ENCODE measurements at places on chromosomes 3 and 15.

DNA sequence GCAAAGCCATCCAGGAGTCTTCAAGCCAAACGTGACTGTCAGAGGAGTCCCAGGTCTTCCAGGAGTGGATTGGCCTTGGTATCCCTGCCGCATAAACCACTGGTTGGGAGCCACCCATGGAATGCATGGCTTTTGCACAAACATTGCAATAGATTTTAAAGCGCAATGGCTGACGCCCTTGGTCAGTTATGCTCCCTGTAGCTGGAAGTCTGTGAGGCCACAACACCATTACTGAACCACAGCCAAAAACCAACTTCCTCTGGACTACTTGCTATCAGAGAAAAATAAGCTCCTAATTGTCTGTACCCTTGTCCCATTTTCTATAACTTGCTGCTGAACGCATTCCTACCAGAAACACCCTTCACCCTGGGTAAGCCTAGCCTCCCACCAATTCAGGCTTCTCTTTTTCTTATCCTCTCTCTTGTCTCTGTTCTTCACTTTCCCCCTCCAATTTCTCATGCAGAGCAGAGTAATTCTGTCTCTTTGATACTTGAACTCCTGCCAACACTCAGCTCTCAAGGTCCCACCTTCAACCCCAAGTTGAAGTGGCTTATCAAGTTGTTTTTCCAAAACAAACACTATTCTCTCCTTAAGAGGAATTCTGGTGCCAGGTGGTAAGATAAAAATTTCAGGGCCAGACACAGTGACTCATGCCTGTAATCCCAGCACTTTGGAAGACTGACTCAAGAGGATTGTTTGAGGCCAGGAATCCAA, 176.4 kb upstream of the UBE2E1 start:
- DNase-seq: peak; percentile 40

- no peak for DNase-seq
Observed at GRCh38 chr15:76991048-76991447, 3.9 kb upstream of the PSTPIP1 start.

DNA sequence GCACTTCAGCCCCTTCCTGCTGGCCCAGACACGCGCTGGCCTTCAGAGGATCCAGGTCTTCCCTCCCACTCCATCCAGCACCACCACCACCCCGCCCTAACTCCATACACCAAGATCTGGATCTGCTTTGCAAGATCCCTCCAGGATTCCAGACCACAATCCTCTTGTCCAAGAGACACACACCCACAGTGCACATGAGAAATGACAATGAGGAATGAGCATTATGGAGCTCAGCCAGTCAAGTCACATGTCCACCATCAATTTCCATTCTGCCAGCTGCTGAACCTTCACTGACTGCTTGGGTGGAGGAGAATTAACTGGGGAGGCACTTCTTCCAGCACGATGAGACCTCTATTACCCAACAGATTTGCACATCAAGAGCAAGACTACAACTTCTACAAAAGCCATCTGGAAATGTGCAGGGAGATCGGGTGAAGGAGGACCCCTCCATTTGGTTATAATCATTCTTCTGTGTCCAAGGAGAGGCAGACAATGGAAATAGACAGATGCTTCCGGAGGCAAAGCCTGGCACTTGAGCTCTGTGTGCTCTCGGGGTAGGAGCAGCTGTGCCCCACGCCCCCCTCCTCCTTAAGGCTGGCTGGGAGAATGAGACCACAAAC, 12.3 kb upstream of the SPATA12 start:
- DNase-seq: peak; percentile 2

DNA sequence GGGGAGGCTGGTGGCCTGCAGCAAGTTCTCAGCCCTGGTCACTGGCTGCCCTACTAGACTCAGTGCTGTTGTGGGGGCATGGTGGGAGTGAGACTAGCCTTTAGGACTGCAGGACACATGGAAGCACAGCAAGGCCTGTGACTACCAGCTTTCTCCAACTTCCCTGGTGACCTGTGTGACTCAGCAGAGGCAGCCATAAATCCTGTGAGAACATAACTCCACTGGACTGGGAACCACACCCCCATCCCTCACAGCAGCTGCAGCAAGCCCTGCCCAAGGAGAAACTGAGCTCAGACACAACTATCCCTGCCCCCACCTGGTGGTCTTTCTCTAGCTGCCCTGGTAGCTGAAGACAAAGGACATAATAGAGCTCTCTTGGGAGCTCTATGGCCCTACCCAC, 111.3 kb downstream of the DCLK3 start:
- DNase-seq: no peak

- no peak for DNase-seq
Observed at GRCh38 chr3:47405820-47406761, 25.3 kb downstream of the PTPN23 start.

GRCh38 chr3:123111640-123112039, 44.8 kb downstream of the PDIA5 start:
- no peak for DNase-seq

DNA sequence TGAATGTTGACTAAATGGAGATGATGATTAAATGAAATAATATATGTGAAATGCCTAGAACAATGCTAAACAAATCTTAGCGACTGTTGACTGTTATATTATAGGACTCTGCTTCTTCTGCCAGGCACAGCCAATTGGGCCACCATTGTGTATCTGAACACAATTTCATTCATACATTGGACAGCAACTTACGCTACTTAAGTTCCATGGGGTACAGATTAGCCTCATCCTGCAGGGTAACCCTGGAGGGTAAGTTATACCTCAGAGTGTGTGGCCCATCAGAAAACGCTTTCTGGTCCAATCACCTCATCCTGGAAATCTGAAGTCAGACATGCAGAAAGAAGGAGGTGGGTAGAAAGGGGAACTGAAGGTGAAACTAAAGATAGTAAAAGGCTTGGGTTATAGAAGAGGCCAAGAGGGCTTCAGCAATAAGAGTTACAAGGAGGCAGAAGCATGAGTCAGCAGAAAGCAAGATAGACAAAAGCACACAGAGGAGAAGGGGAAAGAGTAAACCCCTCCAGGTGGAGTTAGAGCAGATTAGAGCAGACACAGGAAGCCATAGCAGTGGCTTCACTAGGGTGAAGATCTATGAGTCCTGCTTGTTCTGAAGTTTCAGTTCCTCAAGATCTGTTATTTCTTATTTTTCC, 119.3 kb upstream of the SLC24A5 start:
- no peak for DNase-seq

DNA sequence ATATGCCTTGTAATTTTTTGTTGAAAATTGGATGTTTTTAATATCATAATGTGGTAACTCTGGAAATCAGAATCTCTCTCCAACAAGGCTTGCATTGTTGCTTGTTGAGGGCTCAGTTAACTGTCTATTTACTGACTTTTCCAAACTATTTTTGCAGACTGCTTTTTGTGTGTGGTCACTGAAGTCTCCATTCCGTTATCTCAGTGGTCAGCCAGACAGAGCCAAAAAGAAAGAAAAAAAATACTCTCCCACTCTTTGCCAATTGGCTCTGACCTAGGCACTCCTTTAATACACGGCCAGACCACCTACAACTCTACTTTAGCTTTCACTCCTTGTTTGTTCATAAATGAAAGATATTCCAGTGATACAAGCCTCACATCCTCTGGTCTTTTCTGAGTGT, 52.5 kb downstream of the IFT80 start:
- no peak for DNase-seq

GRCh38 chr3:115598216-115598615, 25.1 kb upstream of the GAP43 start:
- no peak for DNase-seq

DNA sequence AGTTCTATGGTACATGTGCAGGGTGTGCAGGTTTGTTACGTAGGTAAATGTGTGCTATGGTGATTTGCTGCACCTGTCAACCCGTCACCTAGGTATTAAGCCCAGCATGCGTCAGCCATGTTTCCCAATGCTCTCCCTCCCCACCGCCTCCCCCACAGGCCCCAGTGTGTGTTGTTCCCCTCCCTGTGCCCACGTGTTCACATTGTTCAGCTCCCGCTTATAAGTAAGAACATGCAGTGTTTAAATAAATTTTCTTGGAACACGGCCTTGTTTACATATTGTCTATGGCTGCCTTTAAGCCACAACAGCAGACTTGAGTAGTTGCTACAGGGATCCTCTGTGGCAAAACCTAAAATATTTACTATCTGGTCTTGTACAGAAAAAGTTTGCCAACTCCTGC, 41.3 kb upstream of the CORO2B start:
- no peak for DNase-seq

GRCh38 chr15:67861983-67862382, 22.1 kb upstream of the RNU6-1 start:
- no peak for DNase-seq

DNA sequence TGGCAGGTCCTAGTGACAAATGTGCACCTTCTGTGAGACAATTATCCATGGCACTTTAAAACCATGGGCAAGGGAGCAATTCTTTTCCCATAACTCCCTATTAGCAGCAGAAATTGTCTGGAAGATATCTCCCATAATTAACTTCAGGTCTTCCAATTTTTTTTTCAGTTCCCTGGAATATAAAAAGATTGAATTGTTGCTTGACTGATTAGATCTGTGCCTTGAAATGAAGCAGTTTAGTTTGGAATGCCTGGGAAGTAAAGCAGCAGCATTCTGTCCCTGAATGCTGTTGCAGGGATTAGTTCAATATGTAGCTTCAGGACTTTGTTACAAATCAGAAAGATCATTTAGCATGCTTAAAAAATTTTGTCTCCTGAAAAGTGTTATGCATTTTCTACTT, 137.0 kb upstream of the GOLGA6L4 start:
- DNase-seq: no peak

DNA sequence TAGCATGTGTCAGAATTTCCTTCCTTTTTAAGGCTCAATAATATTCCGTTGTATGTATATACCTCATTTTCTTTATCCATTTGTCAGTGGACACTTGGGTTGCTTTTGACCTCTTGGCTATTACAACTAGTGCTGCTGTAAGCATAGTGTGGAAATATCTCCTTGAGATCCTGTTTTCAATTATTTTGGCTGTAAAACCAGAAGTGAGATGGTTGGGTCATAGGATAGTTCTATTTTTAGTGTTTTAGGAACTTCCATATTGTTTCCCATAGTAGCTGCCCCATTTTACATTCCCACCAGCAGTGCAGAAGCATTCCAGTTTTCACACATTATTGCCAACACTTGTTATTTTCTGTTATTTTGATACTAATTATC, 70.4 kb upstream of the C15orf39 start:
- no peak for DNase-seq

DNA sequence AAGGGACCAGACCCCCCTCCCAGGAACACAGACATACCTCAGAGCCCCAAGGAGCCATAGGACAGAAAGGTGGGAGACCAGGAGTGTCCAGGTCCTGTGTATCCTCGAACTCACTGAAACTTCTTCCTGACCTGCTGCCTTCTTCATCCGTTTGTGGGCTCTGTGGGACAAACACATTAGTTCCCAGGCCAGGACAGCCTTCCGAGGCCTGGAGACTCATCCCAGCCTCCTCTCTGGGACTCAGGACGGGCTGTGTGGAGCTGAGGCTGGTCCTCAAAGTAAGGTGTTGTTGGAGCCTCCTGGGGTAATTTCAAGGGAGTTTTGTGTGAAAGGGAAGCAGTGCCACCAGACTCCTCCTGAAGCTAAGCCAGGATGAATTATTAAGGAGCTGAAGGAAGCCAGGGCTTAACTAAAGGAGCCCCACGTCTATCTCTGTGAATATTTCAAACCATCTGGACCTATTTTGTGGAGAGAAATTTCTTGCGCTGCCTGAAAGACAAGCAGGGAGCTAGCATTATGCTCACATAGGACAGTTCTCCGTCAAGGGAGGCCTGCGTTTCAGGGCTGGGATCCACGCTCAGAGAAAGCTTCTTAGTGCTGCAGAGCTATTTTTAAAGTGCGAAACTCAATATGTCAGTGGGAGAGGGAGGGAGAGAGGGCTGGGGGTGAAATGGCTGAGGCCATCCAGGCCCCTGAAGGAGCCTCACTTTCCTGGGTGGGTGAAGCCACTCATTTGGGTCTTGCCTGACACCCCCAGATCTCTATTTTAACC, 29.8 kb upstream of the PLA2G4E start:
- DNase-seq: no peak

DNA sequence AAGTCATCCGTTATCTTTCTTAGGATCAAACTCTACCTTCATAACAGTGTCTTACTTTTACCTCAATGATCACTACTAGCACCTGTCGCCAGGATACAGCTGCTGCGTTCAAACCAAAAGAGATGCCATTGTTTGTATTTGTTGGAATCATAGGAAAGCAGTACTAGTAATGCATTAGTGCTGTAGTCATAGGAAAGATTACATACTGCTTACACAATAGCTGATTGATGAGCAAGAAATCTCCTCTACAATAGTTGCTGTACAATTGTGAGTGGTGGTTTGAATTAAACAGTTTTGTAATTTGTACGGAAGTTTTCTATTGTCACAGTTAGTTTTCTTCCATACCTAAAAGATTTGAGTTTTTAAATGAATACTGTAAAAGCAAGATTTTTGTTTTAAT, 21.4 kb downstream of the ACAP2 start:
- no peak for DNase-seq

DNA sequence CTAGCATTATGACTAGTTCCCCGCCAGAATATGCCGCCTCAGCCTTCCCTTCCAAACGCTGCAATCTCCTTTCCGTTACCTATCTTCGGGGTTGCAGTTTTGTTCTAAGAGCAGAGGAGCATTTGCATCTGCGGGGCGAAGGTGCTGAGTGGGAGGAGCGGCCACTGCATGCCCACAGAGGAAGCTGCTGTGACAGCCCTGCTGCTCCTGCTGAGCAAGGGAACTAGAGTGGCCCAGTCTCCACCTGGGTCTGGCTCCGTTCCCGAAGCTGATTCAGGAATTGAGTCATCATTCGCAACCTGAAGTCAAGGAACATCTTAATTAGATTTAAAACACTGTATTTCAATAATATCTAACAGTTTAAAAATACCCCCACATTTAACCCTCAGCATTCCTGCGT, 98.2 kb upstream of the TJP1 start:
- no peak for DNase-seq

- DNase-seq: no peak
Observed at GRCh38 chr15:45087513-45087912, 26.5 kb downstream of the DUOX2 start.

DNA sequence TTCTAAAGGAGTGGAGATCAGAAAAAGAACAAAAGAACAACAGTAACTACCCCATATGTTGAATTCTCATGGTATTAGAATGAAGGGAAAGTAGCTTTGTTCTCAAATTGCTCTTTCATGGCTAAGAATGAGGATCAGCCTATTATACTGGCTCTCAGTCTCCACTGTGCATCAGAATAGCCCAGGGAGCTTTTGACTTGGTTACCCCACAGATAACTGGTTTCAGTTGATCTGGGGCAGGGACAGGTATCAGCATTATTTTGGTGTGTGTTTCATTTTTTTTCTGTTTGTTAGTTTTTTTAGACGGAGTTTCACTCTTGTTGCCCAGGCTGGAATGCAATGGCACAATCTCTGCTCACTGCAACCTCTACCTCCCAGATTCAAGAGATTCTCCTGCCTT, 311.7 kb upstream of the TLE3 start:
- DNase-seq: no peak

All from MG63 (cell line).